ENCODE measurements at places on chromosomes 3 and 15.

- DNase-seq: peak; percentile 77
These were observed 1.5 kb downstream of the MGA start for GRCh38 chr15:41661518-41662225.

DNA sequence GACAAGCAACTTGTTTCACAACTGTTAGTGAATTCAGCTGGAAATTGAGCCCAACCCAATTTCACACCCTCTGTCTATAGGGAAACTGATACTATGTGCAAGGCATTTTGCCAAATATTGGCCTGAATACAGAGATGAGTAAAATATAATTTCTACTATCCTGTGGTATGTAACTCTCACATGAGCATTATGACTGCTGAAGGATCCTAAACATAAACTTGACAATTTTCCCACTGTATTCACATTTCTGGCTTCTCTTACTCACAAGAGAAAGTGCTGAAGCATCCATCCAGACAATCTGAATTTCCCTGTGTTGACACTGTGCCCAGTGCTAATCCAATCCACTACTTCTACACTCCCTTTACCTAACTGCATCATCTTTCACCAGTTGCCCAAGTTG is 28.4 kb downstream of the SERPINI2 start:
- no peak for DNase-seq

- DNase-seq: peak; percentile 70
These were observed 1.1 kb upstream of the FGF7 start for GRCh38 chr15:49421991-49422390.

DNA sequence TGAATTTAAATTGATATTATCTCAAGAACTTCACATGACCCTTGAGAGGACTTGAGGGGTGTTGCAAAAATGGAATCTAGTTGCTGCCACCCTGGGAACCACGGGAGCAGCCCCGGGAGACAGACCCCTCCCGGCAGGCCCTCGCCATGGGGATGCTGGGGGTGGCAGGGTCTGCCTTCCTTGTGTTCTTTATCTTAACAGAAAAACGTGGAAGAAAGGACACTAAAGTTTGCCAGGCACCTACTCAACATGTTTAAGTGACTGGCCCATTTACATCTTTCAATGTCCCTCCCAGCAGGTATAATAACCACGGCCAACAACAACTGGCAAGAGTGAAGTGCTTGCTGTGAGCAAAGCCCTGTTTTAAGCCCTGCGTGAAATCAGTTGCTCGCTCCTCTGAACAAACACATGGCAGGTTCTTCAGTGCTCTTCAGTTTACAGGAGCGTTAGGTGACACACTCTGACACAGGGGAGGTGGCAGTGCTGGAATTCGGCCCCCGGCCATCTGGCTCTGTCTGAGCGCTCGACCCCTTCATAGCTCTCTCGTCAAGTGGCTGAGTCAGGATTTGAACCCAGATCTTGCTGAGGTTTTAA is 112.5 kb downstream of the ASB7 start:
- no peak for DNase-seq

DNA sequence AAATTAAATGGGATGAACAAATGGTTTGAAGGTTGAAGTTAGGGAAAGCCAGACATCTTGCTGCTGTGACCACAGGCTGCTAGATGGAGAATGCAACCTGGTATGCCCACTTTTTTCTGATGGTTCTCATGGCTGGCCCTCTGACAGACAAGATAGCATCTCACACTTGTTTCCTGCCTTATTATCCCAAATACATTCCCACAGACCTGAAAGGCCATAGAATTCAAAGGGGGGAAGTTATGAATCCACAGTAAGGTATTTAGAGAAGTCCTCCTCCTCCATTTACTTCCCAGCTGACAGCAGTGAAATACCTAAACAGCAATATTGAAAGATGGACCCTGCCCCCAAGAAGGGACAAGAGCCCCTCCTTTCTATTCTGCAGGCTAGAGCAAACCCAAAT is 32.4 kb downstream of the LEO1 start:
- DNase-seq: no peak

GRCh38 chr3:44529927-44530326 is 25.1 kb upstream of the ZKSCAN7 start:
- DNase-seq: peak; percentile 3

DNA sequence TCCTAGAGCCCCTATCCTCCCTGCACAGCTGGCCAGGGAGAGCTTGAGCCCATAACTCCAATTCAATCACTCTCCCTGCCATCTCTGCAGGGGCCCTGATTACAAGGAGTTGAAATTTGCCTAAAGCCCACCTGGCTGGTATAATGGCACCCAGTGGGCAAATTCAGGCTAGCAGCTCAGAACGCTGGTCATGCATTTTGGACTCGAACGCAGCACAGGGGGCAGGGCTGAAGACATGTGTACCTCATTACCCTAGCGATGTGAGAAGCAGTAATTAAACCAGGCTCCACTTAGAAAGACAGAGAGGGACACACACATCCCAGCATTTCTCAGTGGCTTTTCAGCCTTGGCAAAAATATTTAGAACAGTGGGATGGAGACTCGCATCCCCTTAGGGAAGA is 3.2 kb downstream of the INSYN1 start:
- DNase-seq: no peak

DNA sequence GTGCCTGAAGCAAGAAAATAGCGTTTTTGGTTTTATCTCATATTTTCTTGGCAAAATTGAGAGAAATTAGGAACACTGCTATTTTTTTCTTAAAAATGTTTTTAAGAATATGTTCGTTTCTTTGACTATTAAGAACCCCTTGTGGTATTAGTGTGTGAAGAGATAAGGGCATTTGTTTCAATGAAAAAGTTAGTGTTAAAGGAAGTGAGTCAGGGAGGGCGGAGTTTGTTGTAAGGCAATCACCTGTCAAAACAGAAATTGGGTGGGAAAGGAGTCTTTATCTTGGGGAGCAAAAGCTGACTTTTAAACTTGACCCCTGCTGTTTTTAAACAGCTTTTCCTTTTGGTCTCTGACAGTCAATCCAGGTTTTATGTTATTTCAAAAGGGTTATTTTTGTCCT is 4.2 kb downstream of the RAP2B start:
- DNase-seq: peak; percentile 80

DNA sequence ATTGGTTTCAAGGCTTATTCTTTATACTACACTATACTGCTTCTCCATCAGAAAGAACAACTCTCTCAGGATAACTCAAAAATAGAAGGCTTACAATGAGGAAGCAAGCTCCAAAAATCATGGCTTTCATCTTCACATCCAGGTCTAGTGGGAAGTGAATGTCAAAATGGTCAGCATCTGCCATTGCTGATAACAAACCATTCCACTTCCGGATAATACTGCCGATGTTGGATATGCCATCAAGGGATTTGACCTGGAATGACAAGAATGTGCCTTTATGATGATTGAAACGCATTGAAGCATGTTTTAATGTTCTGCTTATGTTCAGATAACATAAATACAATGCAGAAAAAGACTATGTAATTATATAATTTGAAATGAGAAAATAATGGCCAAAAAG is 34.0 kb upstream of the PLOD2 start:
- no peak for DNase-seq

DNA sequence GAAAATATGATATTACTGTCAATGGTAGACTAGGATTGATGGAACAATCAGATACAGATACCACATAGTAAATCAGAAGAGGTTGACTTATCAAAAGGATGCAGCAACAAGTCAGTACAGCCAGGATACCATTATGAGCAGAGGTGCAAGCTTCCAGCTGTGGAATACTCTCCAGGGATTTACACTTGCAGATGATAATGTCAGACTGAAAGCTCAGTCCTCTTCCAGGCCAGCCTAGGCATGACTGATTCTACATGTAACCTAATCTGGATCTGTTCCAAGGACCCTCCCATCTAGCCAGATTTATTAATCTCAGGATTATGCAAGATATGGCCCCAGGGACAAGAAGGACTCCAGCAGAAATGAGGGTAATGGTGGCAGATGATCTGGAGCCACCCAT is 8.2 kb downstream of the FILIP1L start:
- peak; percentile 38 for DNase-seq

DNA sequence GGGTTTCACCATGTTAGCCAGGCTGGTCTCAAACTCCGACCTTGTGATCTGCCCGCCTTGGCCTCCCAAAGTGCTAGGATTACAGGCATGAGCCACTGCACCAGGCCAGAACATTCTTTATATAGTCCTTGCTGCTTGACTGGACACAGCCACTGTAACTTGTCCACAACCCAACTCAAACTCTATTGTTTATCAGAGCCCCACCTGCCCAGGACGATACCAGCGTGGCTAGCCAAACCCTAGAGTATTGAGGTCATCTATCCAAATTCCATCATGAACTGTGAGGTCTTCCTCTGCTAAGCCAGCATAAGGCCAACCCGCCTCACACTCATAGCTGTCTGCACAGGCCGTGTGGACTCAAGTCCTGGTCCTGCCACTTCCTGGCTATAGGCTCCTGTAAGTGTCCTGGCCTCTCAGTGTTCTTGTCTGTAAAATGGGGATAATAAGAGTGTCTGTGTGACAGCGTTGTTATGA is 63.9 kb downstream of the DAPK2 start:
- DNase-seq: no peak

DNA sequence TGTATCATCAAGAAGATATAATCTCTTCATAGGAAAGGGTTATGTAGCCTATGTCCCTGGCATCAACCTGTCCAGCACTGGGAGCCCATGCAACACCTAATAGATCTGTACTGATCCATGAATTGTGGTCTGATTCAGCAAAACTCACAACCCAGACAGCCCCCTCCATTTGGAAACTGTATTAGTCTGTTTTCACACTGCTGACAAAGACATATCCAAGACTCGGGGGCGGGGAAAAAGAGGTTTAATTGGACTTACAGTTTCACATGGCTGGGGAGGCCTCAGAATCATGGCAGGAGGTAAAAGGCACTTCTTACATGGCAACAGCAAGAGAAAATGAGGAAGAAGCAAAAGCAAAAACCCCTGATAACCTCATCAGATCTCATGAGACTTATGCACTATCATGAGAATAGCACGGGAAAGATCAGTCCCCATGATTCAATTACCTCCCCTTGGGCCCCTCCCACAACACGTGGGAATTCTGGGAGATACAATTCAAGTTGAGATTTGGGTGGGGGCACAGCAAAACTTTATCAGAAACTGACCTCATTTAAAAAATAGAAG is 83.3 kb downstream of the TRIM42 start:
- DNase-seq: no peak

- no peak for DNase-seq
These were observed 10.7 kb upstream of the TUBGCP5 start for GRCh38 chr15:23049984-23050628.

DNA sequence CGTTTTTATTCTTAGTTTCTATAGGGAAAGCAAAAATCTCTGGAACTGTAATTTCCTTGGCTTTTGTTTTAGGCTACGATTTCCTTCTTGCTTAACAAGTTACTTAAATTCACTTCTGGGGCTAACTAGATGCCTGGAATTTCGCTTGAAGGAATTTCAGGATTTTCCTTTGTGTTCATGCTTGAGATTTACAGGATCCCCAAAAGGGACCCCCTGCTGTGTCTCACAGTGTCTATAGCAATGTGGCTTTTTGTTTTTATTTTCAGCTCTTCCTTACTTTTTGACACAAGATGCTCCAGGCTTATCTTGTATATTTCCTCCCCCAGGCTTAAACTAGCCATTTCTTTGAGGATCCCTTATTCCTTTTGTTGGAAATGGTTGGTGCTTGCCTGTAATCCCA is 95.5 kb upstream of the DPPA4 start:
- no peak for DNase-seq

GRCh38 chr3:112602217-112602838 is 38.6 kb downstream of the CCDC80 start:
- DNase-seq: no peak

DNA sequence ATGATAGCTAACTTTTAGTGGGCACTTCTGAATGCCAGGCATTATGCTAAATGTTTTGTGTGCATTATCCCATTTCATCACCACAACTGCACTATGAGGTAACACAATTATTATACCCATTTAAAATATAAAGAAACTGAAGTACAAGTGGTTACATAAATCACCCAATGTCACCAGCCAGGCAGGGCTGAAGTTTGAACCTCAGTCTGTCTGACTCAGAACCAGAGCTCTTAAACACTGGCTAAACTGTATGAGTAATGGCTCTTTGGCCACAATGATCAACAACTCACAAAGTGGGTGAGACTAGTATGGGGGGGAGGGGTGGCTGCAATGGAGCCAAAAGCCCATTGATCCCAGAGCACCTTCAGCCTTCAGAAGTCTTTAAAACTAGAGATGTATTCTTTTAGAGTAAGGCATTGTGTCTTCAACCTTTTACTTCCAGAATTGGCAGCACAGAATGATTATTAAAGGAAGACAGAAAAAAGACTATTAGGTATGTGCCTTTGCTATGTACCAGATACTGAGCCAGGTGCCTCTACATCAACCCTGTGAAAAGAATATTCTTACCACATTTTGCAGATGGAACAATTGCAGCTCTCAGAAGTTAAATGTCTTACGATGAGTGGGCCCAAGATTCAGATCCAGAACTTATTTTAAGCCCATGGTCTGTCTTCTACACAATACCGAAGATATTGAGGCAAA is 166.9 kb downstream of the UACA start:
- DNase-seq: no peak

- no peak for DNase-seq
These were observed 151.5 kb downstream of the LIPC start for GRCh38 chr15:58583171-58583908.
